ENCODE measurements at places on chromosomes 4 and X. TPM values are rescaled to one million over a fixed set of nuclear protein-coding genes. Genes with fewer than 3 reads are reported as not detected.

Gene GRIA3
- not detected for total RNA-seq

Gene CXCL10
- 0.28 TPM for total RNA-seq

GRCh38 chrX:20212486-20213089 lies 54.1 kb downstream of the RPS6KA3 start:
- DNase-seq, result no peak

DNA sequence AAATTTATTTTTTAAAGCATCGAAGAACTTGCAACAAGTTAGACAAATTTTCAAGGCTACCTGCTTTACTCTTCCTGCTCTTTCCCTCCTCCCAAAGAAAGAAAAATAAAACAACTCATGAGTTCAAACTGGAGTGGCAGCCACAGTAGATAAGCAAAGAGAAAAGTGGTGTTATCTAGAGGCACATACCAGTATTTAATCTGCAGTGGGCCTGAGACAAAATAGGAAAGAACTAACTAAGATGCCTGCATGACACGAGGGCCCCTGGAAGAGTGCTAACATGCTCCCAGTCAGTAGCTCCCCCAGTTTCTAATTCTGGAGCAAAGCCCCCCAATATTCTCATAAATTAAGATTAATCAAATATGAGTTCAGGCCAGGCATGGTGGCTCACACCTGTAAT lies 7.9 kb downstream of the ARL9 start:
- no peak for DNase-seq

Gene GRIPAP1
- 17.9 TPM for total RNA-seq

Gene TCEAL5
- not detected for total RNA-seq

DNA sequence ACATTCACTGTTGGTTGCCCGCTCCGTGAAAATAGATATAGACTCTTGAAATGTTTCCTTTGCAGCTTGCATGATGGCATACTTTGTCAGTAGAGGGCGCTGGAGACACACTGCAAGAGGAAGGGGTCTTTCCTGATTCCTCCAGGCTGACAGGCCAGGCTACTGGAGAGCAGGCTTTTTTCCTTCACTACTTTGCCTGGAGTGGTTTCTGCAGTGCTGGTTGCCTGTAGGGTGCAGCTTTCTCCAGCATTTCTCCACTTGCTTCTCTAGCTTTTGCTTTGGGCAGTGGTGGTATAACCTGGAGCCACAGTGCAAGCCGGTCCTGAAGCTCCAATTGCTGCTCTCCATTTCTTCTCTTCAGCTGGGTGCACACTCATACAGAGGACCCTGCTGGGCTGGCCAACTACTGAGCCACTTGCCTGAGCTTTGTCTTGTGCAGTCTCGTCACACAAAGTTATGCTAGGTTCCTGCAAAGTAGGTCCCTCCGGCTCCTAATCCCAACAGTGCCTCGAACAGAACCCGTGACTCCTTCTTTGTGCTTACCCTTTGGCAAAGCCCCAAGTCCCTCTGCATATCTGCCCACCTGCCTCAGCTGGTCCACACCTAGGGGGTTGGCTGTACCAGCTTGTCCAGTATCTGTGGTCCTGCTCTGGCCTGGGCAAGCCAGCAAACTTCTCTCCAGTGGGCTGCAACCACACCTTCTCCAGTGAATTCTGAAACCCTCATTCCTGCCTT lies 46.3 kb downstream of the RASSF6 start:
- DNase-seq, result peak; percentile 82

Gene SPANXN1
- not detected for total RNA-seq

- peak; percentile 0 for DNase-seq
Measured at GRCh38 chr4:176099314-176099713, 33.7 kb downstream of the WDR17 start.

GRCh38 chr4:70640192-70640591 lies 11.6 kb downstream of the ENAM start:
- no peak for DNase-seq

- peak; percentile 98 for DNase-seq
Measured at GRCh38 chr4:67885762-67886161, 2.0 kb upstream of the TMPRSS11D start.

GRCh38 chr4:38671592-38671940 lies 7.6 kb downstream of the KLF3 start:
- no peak for DNase-seq

- no peak for DNase-seq
Measured at GRCh38 chrX:108091878-108092291, 307 bp downstream of the ATG4A start.

GRCh38 chrX:29903360-29903759 lies 312.0 kb upstream of the MAGEB2 start:
- peak; percentile 7 for DNase-seq

GRCh38 chr4:122591196-122591595 lies 29.7 kb downstream of the IL21 start:
- peak; percentile 28 for DNase-seq

DNA sequence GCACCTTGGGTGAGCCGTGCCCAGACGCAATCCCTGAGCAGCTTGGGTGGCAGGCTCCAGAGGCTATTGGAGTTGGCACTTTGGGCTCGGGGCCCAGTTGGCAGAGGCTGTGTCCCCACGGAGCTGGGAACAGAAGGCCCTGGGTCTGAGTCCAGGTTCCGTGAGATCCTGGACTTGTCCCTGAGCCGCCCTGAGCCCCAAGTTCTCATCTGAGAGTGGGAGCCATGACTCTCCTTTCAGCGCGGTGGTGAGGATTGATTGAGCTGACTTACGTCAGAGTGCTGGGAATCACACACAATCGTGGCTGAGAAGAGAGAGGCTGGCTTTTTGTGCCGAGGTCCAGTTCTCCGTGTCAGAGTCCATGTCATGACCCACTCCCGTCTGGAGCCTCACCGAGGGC lies 98.0 kb downstream of the PSAPL1 start:
- no peak for DNase-seq

DNA sequence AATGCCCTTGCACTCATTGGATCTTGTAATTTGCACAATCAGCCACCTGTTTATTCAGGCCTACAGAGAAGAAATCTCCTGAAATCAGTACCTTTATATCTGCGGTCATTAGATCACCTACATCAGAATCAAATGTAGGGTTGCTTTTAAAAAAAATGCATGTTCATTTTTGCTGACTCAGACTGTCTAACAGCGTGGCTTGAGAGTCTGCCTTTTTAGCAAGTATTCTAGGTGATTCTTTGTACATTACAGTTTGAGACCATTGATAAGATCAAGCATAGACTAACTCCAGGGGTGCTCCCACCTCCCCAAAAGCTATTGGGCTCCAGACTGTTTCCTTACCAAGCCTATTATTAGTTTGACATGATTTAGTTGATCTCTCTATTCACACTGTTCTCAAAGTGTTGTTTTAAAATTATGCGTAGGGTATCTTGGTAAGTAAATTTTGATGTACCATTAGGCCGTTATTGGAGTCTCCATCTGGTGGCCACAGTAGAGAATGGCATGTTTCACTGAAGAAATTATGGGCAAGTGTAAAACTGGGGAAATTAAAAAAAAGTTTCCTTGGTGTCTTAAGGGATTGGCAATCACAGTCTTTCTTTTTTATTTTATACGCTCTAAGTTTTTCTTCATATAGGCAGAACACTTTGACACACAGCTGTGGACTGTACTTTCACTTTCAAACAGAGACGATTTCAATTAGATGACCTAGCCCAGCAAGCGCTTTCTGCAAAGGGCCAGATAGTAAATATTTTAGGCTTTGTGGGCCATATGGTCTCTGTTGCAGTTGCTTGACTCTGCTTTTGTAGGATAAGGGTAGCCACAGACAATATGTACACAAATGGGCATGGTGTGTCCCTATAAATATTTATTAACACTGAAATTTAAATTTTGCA lies 33.7 kb upstream of the MSL3 start:
- peak; percentile 41 for DNase-seq

GRCh38 chr4:53376900-53377299 lies 541 bp upstream of the FIP1L1 start:
- DNase-seq, result no peak

- peak; percentile 83 for DNase-seq
Measured at GRCh38 chr4:5050520-5051277, 581 bp upstream of the STK32B start.

Gene FRYL
- 77.4 TPM for total RNA-seq

Gene MTTP
- total RNA-seq, result under 0.01 TPM

GRCh38 chrX:9980927-9981326 lies 13.8 kb downstream of the CLDN34 start:
- DNase-seq, result no peak

DNA sequence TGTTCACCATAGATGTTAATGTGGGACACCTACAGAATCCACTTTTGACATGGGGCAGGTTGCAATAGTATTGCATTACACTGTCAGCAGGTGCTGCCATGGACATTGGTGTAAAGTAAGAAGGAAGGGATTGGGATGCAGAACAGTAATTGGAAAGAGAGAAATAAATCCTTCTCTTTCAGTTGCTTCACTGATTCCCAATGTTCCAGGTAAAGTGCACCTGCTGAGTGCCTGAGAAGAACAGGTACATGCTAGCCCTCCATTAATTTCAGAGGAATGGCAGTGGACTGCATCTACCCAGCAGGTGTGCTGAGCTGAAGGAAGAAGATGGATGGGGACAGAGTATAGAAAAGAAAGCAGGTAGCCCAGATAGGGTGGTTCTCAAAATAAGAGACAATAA lies 248.5 kb downstream of the TENM3 start:
- no peak for DNase-seq

DNA sequence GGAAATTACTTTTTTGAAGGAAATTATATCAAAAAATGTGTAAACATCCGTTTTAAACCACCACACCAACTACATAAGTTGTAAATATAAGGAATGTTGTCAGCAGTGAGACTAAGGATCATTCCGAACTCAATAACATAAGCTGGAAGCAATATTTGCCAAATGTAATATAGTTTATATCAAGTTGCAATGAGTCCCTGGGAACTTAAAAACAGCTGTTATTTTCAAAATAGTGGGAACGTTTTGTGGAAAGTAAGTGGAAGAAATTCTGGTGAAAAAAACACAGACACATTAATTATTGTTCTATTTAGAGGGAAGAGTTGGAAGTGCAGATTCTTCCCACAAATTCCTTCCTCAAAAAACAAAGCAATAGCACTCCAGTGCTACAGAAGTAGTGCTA lies 444.3 kb downstream of the NAP1L3 start:
- DNase-seq, result no peak

GRCh38 chrX:111095974-111096895 lies at the start of gene PAK3:
PAK3 (plus strand) TSS chrX:111096191; CDS start chrX:111123104, 26,913 bp downstream.
- DNase-seq, result peak; percentile 64

Gene F8A3
- 0.18 TPM for total RNA-seq

DNA sequence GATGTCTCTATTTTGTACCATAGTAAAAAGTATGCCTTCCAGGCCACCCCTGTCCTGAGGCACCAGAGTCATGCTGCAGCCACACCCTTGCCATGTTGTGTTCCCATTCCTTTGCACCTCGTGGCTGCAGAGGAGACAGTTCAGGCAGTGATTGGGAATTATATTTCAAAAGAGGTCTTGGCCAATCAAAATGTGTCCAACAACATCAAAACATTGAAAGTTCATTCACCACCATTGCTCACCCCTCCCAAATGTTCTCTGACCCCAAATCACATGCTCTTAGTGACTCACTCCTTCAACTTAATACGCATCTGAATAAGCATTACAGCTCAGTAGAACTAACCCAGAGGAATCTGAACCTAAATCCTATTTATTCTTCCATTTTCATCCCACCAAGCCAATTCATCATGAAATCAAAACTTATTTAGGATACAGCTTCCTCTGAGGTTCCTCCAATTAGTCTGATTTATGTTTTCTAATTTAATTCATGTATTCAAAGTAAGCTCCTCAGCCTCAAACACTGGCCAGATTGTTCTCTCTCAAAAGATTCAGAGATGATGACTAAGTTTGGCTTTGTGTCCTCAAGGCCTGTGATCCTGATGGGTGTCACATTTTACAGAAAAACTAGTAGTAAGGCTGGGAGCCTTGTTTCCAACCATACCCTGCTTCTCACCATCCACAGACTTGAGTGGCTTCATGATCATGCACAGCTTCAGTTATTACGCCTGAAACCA lies 323.2 kb upstream of the INTU start:
- peak; percentile 27 for DNase-seq

Gene PHKA2
- total RNA-seq, result 9.4 TPM

GRCh38 chr4:36363024-36363423 lies 81.6 kb downstream of the DTHD1 start:
- DNase-seq, result no peak

Gene ANXA10
- 1.1 TPM for total RNA-seq

Gene IDUA
- 0.72 TPM for total RNA-seq

Gene C1QTNF7
- 0.28 TPM for total RNA-seq

DNA sequence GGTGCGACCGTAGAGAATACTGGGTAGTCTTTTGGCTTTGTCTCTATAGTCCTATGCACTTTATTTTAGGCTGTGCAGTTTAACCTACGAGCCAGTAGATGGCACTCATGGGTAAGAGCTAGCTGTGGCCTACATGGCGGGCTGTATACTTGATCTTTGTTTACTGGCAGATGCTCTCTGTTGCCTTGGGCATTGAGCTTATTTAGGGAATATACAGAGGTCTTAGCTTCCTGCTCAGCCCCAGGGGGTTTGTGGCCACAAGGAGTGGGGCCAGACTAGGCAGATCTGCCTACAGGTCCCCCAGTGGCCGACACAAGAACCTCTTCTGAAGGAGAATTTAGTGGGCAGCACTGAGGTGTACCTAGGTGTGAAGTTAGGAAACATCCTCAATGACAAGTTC lies 227.6 kb upstream of the HDX start:
- peak; percentile 31 for DNase-seq

GRCh38 chr4:74805601-74806000 lies 11.3 kb upstream of the BTC start:
- DNase-seq, result peak; percentile 66

- no peak for DNase-seq
Measured at GRCh38 chr4:4377732-4378460, 9.0 kb upstream of the NSG1 start.

Gene BST1
- 5.3 TPM for total RNA-seq

DNA sequence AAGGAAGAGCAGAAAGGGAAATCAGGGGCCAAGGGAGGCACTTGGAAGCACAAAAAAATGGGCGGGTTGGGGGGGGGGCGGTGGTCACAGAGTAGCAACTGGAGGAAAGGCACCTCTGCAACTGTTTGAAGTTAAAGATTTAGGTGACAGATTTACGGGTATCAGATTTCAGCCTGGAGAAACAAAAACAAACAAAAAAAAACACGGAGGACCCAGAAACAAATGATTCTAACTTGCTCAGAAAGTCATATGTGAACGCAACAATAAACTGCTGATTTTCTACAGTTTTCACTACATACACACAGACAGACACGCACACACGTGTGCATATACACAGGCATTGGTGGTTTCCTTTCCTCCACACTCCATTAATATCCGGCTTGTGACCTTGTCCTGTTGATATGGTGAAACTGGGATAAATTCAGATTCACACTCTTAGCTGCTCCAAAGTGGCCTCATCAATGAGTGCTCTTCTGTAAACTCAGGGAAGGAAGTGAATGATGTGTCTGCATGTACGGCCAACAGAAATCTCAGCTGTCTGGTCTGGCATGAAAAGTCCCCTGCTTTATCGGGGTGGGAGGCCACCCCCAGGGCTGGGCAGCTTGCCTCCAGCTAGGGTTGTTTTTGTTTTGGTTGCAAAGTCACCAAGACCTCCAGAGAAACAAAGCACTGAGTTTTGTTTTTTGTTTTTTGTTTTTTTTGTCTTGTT lies 54.3 kb downstream of the CHST7 start:
- DNase-seq, result no peak

DNA sequence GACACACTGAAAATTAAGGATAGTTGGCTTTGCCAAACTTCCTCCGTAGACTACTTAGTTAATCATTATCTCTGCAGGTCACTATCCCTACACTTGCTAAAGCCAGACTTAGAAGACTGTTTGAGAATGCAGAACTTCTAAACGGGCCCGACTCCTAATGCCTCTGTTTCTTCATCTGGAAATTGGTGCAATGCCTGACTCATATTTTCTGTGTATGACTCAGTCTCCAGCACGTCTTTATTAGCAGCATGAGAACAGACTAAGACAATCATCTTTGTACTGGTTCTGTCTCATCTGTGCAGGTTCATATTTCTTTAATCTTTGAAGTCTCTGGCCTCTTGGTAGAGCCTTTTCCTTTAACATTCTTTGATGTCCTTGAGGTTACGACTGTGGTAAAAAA lies 411.9 kb upstream of the ACTRT1 start:
- DNase-seq, result no peak
